ENCODE measurements at places on chromosomes 5 and 9.

- peak; percentile 24 for DNase-seq
Measured at GRCh38 chr5:55903121-55903701, 52.1 kb downstream of the IL31RA start.

DNA sequence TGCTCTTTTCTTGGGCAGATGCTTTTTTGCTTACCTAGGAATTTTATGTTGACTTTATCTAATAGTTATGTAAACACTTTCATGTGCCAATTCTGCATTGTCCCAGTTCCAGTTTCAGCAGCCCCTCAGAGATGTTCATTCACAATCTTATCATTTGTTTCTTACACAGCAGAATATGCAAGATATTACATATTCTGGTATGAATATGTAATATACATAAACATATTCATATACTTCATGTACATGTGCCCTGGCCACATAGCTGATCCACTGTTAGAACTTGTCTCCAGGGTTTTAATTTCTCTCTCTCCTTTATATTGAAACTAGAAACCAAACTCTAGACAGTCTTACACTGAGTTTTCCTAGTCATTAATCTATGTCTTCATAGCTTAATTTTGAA, 90.2 kb upstream of the PARP8 start:
- no peak for DNase-seq

- no peak for DNase-seq
Measured at GRCh38 chr9:94298949-94299599, 29.4 kb downstream of the NUTM2F start.

- DNase-seq = no peak
Measured at GRCh38 chr9:116297346-116297745, 143.8 kb downstream of the PAPPA start.

- no peak for DNase-seq
Measured at GRCh38 chr5:175700991-175701390, 43.1 kb downstream of the HRH2 start.

- DNase-seq = peak; percentile 52
Measured at GRCh38 chr5:132489871-132490483, 596 bp downstream of the IRF1 start.

DNA sequence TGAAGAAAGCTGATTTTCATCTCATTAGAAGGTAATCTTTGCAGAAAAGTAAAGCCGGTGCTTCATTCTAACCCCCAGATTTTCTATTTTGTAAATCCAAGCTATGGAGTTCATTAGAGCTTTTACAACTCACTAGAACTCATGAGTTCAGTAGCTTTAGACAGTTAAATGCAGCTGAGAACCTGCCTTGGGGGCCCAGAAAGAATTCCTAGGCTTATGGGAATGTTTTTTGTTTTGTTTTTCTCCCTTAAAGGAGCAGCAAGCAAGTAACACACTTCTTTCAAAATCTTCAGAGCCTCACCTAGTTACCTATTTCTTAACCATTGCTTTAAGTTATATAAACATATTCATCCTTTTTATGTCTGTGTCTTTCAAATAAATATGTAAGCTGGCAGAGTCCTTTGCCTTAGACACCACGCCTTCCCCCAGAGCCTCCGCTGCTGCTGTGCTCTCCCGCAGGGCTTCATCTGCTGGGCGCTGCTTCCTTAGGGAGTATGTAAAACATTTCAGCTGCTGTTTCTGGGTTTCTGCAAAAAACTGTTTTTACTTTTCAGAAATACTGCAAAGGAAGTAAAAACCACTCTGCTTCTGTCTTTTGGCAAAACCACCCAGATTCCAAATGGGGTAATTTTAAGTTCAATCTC, 132.9 kb downstream of the CDC42SE2 start:
- no peak for DNase-seq

- no peak for DNase-seq
Measured at GRCh38 chr9:97491216-97491999, 10.1 kb upstream of the TMOD1 start.

GRCh38 chr5:38329132-38329715, 70.9 kb downstream of the EGFLAM start:
- peak; percentile 32 for DNase-seq

DNA sequence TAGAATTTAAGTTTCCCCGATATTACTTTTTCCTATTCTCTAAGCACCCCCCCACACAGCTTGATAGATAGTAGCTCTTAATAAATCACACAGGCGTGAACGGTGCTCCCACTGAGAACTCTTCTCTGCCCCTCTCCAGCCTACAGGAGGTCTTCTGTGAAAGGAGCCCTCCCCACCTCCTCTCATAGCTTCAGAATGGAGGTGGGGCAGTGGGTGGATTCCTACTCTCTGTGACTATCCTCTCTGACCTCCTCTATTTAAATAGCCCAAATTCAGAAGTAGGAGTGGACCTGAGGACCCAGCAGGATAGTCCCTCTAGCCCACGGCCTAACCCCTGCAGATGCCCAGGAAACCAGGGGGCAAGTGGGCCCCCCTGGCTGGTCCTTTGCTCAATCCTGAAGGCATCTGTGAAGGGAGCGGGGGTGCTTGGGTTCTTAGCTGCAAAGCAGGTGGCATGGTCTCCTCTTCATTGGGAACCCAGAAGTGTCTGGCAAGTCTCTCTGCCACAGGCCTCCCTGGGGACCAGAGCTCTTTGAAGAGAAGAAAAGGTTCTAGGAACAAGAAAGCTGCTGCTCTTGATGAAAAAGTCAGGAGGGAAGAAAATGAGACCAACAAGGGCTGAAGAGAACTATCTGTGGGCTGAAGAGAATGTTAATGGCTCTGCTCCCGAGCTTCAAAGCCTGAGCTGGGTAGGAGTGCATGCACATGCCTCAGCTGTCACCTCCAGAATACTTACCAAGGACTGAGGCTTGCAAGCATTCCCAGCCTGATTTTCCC, 21.1 kb upstream of the HSPA9 start:
- no peak for DNase-seq

- no peak for DNase-seq
Measured at GRCh38 chr9:2378266-2378665, 243.3 kb upstream of the VLDLR start.

- DNase-seq = no peak
Measured at GRCh38 chr9:69034071-69034470, 1.5 kb upstream of the FXN start.

GRCh38 chr5:87787625-87788256, 375.0 kb upstream of the CCNH start:
- DNase-seq = no peak

DNA sequence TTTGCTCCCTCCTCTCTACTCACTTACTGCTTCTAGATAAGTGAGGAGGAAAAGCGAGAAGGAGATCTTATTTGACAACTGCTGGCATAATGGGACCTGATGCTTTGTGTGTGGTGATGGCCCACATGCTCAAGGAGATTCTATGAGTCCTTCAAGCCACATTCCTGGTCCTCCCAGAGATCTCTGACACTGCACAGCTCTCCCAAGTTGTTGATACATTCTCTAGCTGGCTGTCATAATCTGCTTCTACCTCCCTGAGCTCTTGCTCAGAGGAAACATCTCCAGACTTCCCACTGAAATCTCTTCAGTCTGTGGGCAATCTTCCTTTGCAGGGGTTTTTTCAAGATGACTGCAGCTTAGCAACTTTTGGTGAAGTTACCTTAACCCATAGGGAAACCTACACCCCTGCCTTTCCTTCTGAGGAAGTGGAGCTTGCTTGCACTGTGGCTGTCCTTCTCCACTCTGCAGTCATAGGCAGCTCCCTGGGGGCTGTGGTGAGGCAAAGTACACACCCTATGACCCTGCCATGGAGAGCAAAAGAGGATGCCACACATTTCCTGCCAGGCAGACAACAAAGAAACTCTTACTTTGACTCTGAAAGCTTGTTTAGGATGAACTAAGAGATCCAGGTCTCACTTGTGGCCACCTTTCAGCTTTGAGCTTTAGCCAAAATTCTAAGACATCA, 163.8 kb downstream of the TMEM38B start:
- DNase-seq = no peak

GRCh38 chr9:132169672-132170392, 8.0 kb downstream of the NTNG2 start:
- peak; percentile 65 for DNase-seq

DNA sequence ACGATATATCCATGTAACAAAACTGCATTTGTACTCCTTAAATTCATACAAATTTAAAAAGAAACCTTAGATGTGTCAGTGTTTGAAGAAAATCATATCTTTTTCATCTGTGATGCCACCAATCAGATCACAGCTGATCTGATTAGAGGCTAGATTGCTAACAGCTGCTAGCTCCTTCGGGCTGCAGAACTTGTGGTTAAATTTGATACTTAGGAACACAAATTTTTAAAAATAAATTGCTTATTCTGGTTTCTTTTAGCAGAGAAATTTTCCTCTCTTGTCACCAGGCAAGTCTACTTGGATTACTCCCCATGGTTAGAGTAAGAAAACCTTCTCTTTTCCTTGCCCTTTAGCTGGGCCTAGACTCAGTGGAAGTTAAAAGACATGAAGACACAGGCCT, 94.6 kb upstream of the RANBP6 start:
- no peak for DNase-seq

DNA sequence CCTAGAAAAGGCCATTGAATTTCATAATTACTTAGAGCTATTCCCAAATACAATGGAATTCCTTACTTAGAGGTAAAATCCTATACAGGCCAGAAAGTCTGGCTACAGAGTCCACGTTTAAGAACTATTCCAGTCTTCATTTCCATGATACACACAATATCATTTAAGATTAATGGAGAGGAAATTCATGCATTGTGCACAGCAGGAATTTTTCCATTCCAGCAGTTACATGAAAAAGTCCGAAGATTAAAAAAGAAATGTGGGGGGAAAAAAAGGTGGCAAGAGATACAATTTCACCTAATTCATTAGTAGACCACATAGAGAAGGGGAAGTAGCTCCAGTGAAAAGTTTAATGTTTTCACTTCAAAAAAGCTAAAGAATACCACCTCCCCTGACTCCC, 63.1 kb downstream of the CHD1 start:
- no peak for DNase-seq

- no peak for DNase-seq
Measured at GRCh38 chr5:135129307-135129706, 95.3 kb upstream of the PITX1 start.

- no peak for DNase-seq
Measured at GRCh38 chr5:27778121-27778520, 739.7 kb upstream of the CDH9 start.

GRCh38 chr5:43066799-43067741, 27.0 kb upstream of the ANXA2R start:
- DNase-seq = peak; percentile 93

GRCh38 chr5:5649641-5650040, 227.2 kb downstream of the ICE1 start:
- no peak for DNase-seq

DNA sequence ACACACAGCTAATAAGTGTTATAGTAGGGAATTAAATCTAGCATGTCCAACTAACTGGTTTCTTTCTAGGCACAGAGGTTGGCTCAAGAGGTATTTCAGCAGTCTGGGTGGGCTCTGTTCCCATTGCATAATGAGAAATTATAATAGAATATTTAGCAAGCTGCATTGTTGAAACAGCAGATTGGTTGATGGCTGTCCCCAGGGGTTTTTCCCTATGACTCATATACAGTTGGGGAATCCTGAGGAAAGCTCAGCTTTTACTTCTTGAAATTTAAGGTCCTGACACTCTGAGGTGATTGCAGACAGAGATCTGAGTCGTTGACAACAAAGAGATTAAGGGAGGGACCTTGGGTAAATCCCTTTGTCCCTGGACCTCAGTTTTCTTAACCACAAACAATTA, 38.3 kb upstream of the TNFSF8 start:
- peak; percentile 59 for DNase-seq

DNA sequence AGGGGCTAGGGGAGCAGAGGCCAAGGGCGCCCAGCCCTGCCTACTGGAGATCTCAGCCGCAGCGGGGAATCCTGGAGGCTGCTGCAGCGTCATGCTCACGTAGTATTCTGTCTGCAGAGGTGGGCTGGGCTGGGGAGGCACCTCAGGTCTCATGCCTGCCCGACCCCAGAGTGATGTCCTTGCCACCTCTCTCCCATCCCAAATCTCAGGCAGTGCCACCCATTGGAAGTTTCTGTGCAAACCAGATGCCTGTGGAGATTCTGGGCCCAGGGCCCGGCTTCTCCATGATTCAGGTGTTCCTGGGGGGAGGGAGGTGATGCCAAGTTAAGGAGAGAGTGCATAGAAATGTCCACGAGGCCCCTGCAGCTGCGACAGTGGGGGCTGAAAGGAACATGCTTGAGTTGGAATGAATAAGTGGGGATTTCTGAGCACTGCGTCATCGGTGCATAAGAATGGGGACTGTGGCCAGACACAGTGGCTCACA, 72.0 kb downstream of the ANKRD33B start:
- no peak for DNase-seq

- no peak for DNase-seq
Measured at GRCh38 chr9:128405077-128405779, 15.4 kb upstream of the CERCAM start.

DNA sequence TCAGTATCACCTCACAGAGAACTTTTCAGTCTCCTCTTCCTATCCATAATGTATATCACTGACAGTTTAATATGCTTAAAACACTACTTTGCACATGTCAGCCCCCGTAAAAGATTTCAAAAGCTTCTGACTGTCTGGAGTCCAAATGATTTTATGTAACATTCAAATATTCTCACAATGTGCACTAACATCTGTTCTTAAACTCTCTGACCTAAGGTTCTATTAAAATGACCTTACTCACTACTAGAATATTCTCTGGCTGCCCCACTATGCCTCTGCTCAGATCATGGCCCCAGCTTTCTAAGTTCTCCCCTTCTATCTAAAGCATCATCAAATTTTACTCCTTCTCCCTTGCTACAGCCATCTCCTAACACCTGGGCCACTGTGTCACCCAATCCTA, 52.5 kb downstream of the AP3B1 start:
- DNase-seq = no peak

GRCh38 chr5:10789726-10790125, 28.7 kb upstream of the DAP start:
- peak; percentile 1 for DNase-seq

DNA sequence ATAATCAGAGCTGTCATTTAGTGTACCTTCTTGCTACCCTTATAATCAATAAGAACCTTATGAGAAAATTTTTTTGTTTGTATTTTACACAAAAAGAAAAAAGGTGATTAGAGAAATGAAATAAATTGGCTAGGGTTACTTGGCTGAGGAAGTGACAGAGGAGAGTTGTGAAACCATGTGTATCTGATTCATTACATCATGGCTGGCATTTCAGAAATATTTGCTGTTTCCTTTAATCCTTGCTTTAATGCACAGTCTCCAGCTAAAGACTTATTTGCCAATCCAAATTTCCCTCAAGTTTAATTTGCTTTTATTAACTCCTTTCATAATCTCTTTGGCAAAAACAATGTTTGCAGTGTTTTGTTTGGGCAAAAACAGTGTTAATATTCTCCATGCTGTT, 543.1 kb downstream of the KIF4B start:
- DNase-seq = no peak

GRCh38 chr5:109697339-109697738, 7.6 kb downstream of the MAN2A1 start:
- DNase-seq = no peak

- DNase-seq = peak; percentile 79
Measured at GRCh38 chr9:87516222-87516925, 18.7 kb downstream of the DAPK1 start.

GRCh38 chr5:65961633-65962032, 35.3 kb downstream of the ERBIN start:
- peak; percentile 37 for DNase-seq

All from fibroblast of pulmonary artery (primary cell).